ENCODE measurements at places on chromosomes 3 and 15. TPM values are rescaled to one million over a fixed set of nuclear protein-coding genes. Genes with fewer than 3 reads are reported as not detected.

DNA sequence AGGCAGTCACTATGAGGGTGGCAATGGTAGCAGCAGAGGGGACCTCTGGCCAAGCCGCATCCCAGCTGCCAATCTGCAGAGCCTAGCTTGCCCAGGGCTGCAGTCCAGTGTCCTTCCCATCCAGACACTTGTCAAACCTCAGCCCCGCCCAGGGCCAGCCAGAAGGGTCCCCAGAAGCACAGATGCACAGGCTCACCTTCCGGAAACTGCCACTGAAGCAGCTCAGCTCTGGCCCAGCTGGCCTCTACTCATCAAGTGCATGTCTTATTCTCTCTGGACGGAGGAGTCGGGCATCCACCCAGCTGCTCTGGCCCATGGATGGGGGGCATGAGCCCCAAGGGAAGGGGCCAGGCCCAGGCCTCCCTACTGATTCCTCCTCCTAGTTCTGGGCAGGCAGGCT is 69.2 kb downstream of the DNAJB8 start:
- DNase-seq = no peak

DNA sequence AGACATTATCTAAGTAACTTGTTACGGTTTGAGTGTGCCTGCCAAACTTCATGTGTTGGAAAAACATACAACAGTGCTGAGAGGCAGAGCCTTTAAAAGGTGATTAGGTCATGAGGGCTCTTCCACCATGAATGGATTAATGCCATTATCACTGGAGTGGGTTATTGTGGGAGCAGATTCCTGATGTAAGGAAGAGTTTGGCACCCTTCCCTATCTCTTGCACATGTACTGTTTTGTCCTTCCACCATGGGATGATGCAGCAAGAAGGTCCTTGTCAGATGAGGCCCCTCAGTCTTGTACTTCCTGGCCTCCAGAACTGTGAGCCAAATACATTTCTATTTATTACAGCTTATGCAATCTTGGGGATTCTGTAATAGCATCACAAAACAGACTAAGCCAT is 413.9 kb downstream of the EPHA3 start:
- no peak for DNase-seq

- peak; percentile 66 for DNase-seq
These were observed 193.5 kb downstream of the FOXP1 start for GRCh38 chr3:71389911-71390573.

DNA sequence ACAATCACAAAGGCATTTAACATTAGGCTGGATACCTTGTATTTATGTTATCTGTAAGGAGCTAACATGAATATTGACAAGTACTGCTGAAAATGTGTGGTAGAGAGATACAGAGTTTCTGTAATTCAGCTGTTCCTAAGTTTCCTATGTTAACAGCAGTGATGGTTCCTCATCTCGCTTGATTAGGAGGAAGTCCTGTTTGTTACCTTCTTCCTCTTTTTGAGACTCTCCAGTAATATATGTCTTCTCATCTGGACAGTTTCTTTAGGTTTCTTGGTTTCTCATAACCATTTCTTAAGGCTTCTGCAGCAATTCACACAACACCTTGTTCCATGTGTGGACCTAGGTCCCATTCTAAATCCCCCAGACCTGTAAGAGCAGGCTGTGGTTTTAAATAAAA is 11.4 kb upstream of the PEX5L start:
- no peak for DNase-seq

GRCh38 chr3:107263269-107264021 is 113.8 kb upstream of the CCDC54 start:
- no peak for DNase-seq

DNA sequence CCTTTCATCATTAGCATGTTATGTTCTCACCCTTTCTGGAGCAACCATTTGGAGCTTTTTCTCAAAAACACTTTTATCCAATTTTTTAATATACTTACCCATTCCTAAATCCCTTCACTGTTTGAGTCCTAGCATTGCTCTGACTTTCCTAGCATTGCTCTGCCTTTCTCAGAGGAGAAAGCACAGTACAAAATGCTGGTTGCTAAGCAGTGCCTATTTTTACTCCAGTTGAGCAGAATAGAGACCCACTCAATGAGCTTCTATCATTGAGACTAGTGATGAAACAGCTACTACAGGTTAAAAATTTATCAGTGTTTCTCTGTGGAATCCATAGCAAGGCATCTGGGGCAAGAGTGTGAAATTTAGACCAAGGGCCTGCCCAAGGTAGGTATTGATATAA is 21.8 kb upstream of the IL1RAP start:
- DNase-seq = no peak

- peak; percentile 82 for DNase-seq
These were observed 10.0 kb upstream of the MBNL1 start for GRCh38 chr3:152258448-152259393.

DNA sequence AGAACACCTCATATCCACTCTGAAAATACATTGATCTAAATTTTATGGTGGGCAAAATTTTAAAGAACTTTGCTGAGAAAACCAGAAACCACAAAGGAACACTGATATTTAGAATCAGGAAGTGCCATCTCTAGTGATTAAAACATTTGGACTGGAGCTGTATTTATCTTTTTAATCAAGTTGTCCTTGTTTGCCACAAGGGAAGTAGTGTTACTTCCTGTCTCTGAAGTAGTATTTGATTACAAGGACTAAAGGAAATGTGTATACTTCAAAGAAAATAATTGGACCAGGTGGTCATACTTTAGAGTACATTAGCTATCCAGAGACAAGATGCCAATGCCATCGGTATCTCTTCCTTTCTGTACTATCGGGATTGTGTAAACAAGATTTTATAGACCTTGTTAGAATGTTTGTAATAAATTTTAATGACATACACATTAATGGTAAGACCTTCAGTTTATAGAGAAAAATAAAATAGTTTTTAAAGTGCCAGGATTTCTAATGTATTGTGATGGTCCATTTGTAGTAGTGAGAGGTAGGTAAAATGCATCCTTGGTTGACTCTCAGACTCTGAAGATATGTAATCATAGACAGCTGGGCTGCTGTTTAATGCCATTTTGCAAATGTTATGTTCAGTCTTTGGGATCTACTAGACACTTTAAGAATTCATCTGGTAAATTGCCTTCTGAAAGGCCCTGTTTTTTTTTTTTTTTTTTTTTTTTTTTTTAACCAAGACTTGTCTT is 131.9 kb downstream of the B3GALNT1 start:
- DNase-seq = no peak

DNA sequence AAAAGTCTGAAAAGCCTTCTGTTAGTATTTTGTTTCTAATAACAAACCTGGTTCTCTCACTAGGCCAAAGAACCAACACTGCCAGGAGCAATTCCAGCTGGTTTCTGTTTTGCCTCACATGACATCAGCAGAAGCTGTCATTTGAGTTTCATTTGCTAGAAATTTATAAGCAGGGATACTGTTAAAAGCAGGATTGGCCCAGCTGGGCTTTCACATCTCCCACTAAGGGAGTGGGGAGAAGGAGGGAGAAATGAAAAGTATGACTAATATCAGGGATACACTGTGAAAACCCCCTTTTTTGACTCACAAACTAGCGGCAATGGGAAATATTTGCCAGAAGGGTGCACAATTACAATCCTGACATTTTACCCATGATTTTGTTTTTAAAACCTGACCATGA is 5.3 kb downstream of the CCDC80 start:
- no peak for DNase-seq

DNA sequence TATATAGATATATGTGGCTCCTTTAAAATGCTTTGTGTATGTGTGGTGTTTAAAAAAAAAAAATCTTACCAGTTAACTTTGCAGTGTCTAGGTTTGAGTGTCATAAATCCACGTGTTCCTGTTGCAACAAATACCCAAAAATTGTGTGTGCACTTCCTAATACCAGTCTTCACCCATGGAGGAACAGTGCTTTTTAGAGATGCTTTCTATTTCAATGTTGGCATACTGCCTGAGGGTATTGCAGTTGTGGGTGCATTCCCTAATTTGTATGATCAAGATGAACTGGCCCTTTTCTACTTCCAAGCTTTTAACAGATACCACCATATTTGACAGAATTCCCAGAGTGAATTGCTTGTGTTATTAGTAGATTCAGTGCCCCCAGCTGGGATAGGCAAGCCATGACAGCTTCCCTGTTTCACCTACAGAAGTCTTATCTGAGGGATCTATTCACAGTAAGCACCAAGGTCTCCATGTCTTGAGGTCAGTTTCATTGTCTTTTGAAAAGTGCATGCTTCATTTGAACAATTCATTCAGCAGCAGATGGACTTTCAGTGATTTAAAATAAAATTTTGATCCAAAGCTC is 68.9 kb upstream of the GOLGA6B start:
- DNase-seq = no peak

- no peak for DNase-seq
These were observed 902 bp upstream of the ZCWPW2 start for GRCh38 chr3:28347374-28348264.

- no peak for DNase-seq
These were observed 19.1 kb upstream of the FSIP1 start for GRCh38 chr15:39801641-39802309.

DNA sequence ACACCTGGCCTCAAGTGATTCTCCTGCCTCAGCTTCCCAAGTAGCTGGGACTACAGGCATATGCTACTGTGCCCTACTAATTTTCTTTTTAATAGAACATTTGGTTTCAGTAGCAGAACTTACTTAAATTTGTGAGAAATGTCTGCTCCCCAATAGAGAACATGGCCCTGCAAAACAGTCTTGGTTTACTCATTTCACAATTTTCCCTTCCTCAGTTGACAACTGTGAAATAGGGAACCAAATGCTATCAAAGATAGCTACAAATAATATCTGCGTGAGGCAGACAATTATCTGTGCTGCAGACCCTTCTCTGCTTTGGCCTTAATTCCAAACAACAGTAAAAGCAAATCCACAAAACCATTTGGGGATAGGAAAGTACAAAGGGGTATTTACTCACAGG is 22.6 kb downstream of the METTL6 start:
- no peak for DNase-seq

GRCh38 chr15:90181776-90182175 is 19.4 kb upstream of the SEMA4B start:
- peak; percentile 37 for DNase-seq

GRCh38 chr15:66765478-66766281 is 63.6 kb downstream of the SMAD6 start:
- peak; percentile 79 for DNase-seq

DNA sequence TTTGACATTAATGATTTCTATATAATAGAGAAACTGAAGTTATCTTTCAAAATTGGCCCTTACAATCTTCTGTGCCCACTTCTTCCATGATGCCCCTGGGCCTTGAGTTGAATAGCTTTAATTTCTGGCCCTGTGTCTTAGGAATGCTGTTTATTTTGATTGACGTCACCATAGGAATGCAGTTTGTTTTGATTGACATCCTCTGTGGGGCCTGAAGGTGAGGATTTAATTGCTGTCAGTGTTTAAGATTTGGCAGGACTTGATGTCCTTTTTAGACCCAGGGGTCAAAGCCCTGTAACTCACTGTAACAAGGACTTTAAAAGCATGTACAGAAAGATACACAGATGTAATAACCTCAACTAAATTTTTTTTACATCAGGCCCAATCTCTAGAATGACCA is 83.3 kb downstream of the GLDN start:
- no peak for DNase-seq

- DNase-seq = no peak
These were observed 42.4 kb downstream of the TNIK start for GRCh38 chr3:171417813-171418212.

SLC22A13 gene
- total RNA-seq = not detected

OGG1 gene
- total RNA-seq = 13.9 TPM

TUSC2 gene
- 9.7 TPM for total RNA-seq

CCDC191 gene
- total RNA-seq = 1.0 TPM

BCHE gene
- 30.1 TPM for total RNA-seq

PGBD4 gene
- total RNA-seq = 0.73 TPM

SLC35G2 gene
- 0.51 TPM for total RNA-seq
